ENCODE measurements at places on chromosomes 12 and 14. TPM values are rescaled to one million over a fixed set of nuclear protein-coding genes. Genes with fewer than 3 reads are reported as not detected.
A peak's percentile ranks its signal among the peaks of the same experiment; 100 is the strongest.

The APOLD1 gene
- total RNA-seq, result 20.0 TPM

- no peak for DNase-seq
These were observed 25.1 kb downstream of the CCNK start for GRCh38 chr14:99506276-99506675.

DNA sequence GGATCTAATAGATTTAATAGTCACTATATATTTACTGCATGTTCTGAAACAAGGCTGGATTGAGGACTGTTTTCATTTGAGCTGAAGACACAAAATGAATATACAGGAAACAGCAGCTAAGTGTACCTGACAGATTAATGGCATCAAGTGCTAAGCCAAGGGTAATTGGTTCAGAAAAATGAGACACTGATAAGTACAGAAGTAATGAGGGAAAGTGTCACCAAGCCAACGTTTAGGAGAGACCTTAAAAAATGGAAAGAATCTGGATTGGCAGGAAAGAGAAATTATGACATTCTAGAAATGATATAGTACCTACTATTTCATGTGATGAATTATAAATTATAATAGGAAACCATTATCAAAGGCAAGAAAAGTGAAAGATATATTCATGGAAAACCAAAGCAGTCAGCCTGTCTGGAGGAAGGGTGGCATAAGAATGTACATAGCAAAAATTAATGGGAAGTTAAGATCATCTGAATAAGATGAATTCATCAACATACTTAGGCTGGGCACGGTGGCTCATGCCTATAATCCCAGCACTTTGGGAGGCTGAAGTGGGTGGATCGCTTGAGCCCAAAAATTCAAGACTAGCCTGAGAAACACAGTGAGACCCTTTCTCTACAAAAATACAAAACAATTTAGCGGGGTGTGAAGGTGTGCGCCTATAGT is 21.0 kb upstream of the DUSP16 start:
- no peak for DNase-seq

The TMEM30B gene
- under 0.01 TPM for total RNA-seq

GRCh38 chr12:81416571-81416970 is 338.7 kb downstream of the ACSS3 start:
- no peak for DNase-seq

The SPIC gene
- total RNA-seq, result not detected

DNA sequence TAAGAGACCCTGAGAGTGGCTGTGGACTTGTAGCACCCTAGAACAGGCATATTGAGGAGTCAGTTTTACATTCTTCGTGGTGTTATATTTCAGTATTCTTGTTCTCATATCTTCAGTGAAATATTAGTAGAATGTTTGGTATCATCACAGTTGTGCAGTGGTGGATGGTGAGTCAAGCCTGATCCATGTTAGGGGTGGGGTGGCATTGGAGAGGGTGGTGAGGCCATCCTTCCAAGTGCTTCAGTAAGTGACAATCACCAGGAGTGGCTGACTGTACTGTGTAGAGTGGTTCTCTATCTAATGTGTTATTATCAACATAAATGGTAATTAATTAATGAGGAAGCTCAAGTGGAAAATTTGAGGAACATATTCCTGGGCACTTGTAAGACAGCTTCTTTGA is 197.7 kb upstream of the SLC16A7 start:
- no peak for DNase-seq

The SPTB gene
- 16.7 TPM for total RNA-seq

GRCh38 chr12:5794156-5794555 is 150.9 kb downstream of the ANO2 start:
- DNase-seq, result no peak

The TROAP gene
- total RNA-seq, result 2.9 TPM

The SERPINA3 gene
- not detected for total RNA-seq

The AQP6 gene
- not detected for total RNA-seq

GRCh38 chr12:1838994-1839365 is 18.6 kb downstream of the LRTM2 start:
- DNase-seq, result no peak

The KLRC3 gene
- 2.9 TPM for total RNA-seq

The BBS10 gene
- 44.8 TPM for total RNA-seq

- no peak for DNase-seq
These were observed 7.3 kb upstream of the ASIC1 start for GRCh38 chr12:50050119-50050385.

The NDUFB1 gene
- total RNA-seq, result 189 TPM

DNA sequence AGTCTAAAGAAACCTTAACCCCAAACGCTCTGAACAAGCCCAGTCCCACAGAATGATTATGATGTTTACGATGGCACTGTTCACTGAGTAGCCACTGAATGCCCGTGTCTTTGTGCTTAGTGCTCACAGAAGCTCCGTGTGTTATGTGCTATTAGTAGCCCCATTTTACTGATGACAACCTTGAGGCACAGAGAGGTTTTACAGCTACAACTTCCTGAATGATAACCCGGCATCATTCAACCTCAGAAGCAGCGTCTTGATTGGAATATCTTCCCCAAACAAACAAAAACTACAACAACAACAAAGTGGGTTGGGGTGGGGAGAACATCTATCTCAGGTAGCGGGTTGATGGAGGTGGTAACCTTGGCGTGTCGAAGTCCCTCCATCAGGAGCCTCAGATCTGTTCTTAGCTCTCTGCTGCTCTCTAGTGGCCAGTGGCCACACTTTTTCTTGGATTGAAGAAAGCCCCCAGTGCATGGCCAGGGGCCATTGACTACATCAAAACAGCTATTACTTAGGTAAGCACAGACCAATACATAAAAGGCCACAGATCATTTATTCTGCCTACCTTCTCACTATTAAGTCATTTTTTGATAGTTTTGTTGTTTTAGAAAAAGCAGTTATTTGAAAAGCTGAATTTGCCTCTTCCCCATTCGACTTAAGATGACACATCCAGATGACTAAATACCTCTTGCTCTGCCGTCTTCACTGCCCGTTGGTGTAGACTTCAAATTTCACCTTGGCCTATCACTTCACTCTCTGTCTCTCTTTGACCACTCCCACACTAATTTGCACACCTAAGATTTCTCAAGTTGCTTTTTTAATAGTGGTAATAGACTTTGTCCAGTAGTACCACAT is 376.9 kb downstream of the GALC start:
- DNase-seq, result peak; percentile 20

The RIC8B gene
- total RNA-seq, result 29.8 TPM

DNA sequence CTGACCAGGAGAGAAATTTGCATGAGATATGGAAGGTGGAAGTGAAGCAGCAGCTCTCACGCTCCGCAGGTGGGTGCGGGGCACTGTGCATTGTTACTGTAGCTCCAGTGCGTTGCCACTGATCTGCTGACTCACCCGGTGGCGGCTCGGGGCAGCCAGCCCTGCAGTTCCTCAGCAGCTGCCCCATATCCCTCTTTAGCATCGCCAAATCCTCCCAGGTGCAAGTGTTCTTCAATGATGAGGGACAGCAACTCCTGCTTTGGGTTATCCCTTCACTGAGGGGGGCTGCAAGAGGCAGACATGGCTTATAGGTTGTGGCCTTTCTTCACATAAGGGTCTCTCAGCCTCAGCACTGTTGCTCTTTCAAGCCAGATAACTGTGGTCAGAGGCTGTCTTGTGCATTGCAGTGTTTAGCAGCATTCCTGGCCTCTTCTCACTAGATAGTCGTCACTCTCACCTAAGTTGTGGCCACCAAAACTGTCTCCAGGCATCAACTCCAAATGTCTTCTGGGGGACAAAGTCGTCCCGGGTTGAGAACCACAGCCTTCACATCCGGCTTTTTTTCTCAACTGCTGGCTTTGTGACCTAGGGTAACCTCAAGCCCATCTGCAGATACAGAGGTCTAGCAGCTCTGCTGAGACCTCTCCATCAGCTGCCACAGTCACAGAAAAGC is 180.8 kb downstream of the EFCAB11 start:
- no peak for DNase-seq

The SLC5A8 gene
- total RNA-seq, result 3.3 TPM

The PHETA1 gene
- 8.2 TPM for total RNA-seq

DNA sequence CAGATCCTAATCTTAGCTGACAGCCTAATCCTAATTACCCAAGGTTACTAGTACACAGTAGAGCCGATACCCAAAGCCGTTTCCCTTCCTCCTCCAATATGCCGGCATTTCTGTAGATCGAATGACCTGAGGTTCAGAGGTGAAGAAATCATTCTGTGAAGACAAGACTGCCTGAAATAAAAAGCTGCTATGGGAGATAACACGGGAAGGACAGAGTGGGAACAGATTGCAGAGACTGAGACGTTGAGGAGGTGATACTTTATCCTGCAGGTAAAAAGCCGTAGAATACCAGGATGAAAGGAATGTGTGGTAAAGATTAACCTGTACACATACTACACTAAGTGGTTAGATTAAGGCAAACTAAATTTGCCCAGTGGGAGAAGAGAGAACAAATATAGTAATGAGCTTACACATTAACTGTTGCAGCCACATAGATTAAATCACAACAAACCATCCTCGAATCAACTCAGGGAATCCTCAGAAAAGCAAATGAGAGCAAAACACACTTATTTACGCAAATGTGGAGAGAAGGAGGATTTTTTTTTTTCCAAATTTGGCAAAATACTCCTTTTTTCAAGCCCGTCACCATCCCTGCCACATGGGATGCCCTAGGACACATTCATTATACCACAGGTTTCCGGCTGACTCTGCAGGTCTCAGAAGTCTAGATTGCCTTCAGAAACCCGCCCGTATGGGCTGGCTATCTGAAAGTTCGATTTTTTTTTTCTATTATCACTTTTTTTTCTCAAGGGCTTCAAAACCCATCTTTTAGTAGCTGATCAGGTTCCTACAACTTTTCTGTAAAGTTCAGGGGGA is 188.0 kb downstream of the TTC8 start:
- DNase-seq, result no peak

The PTPRB gene
- 4.5 TPM for total RNA-seq

- DNase-seq, result no peak
These were observed 12.2 kb upstream of the TESC start for GRCh38 chr12:117111386-117111785.

GRCh38 chr14:58479975-58480374 is 52.5 kb downstream of the KIAA0586 start:
- DNase-seq, result no peak

The PPP1R1A gene
- total RNA-seq, result 10.6 TPM

- DNase-seq, result no peak
These were observed 14.7 kb downstream of the CGRRF1 start for GRCh38 chr14:54524410-54524809.

GRCh38 chr12:20508359-20508758 is 140.0 kb downstream of the PDE3A start:
- DNase-seq, result no peak

DNA sequence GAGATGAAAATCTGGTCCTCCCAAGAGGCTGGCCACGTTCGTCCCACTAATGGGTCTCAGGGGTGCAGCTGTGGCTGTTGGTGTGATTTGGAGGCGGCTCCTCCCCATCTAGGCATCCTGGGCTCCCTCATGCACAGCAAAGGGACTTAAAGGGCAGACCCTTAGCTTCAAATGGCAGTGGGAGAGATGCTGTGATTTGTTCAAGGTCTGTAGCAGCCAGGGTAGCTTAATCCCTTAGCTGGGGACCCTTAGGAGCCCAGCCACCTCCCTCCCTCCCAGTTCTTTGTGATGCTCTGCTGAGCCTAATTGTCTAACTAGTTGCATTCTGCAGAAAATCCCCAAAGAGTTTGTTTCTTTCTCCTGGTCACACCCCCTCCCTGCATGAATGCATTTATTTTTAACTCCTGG is 18.3 kb downstream of the DYRK4 start:
- no peak for DNase-seq
